ENCODE measurements at places on chromosomes 7 and 10. TPM values are rescaled to one million over a fixed set of nuclear protein-coding genes. Genes with fewer than 3 reads are reported as not detected.

GRCh38 chr7:109713366-109713765 is 1143.7 kb downstream of the DNAJB9 start:
- no peak for DNase-seq

The FAM25G gene
- not detected for total RNA-seq

The FMC1 gene
- 5.9 TPM for total RNA-seq

The AOAH gene
- 7.7 TPM for total RNA-seq

Measured in tibial nerve (tissue), 4 donors.